ENCODE measurements at places on chromosomes 6 and 20.

- no peak for DNase-seq
Measured at GRCh38 chr6:129638055-129638684, 71.8 kb downstream of the ARHGAP18 start.

DNA sequence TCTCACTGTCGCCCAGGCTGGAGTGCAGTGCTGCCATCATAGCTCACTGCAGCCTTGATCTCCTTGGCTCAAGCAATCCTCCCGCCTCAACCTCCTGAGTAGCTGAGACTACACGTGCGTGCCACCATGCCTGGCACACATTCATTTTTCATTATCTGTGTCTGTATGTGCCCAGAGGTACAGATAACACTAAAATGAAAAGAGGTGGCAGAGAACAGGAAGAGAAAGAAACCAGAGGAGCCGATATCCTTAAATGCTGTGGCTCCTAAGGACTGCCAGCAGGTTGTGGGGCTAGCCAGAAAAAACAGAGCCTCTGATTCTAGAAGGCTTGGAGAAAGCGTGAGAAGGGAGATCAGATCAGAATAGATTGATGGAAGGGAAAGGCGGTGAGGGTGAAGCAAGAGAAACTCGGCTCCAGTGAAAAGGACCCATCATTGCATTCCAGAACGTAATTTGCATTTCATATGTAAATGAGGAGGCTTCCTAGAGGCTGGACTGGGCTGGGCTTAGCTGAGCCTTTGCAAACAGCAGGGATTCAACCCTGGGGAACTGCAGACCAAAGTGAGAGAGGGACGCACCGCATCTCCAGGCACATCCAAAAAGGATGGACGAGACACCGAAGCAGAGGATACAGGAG is 64.2 kb downstream of the GCNT2 start:
- DNase-seq: no peak

GRCh38 chr6:82955841-82956240 is 109.8 kb downstream of the UBE3D start:
- DNase-seq: no peak

DNA sequence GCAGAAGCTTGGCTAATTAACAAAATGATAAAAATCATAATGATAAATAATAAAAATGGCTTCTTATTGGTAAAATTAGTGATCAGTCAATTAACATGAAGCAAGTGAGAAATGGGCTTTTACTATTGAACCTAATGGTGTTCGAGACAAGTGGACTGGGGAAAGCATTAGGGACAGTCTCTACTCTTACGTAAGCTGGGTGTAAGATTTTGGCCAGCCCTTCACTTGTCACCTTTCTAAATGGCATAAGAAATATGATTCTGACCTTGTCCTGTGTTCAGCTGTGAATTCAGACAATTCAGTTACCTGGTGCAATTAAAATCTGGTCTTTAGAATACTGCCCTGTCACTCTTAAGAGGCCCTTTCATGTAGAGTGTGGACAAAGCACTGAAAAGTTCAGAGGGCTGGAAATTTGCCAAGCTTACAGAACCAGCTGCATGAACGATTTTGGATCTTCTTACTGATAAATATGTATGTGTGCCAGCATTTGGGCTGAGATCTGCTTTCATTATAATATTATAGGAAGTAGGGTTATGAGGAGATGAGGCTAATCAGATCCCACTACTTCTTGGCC is 115.9 kb downstream of the QRSL1 start:
- DNase-seq: no peak

DNA sequence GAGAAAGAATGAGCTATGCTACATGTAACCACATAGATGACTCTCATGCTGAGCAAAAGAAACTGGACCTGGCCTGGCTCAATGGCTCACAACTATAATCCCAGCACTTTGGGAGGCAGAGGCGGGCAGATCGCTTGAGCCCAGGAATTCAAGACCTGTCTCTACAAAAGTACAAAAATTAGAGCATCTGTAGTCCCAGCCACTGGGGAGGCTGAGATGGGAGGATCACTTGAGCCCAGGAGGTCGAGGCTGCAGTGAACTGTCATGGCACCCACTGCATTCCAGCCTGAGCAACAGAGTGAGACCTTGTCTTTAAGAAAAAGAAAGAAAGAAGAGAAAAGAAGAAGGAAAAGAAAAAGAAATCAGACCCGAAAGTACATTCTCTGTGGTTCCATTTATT is 41.7 kb downstream of the NCR2 start:
- DNase-seq: no peak
